Activated CD4-positive, alpha-beta memory T cell treated with anti-CD3 and anti-CD28 coated beads, Interleukin-2, amount 10 ng/mL, durations not matched to agents 7 days and 5 days (primary cell): ENCODE measurements at places on chromosomes 6 and 20. TPM values are rescaled to one million over a fixed set of nuclear protein-coding genes. Genes with fewer than 3 reads are reported as not detected.

GRCh38 chr6:108831104-108831503, 17.1 kb upstream of the ARMC2 start:
- no peak for DNase-seq

Gene HCK
- 0.10 TPM for total RNA-seq

DNA sequence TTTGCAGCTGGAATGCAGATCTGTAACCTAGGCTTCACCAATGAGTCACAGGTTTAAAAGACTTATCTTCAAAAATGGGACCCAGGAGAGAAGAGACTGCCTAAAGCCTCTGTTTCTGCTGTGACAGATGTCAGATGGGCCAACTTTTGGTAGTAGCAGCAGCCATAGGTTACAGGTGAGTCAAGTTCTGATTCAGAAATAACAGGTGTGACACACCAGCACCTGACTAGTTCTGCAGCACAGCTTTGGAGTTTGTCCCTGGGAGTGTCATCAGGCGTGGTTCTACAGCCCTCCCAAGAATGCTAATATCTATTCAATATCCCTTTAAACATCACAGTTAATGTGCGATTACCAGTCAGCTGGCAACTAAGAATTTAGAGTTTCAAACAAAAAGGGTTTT, 121.9 kb upstream of the BTN3A2 start:
- DNase-seq = no peak

GRCh38 chr6:133410638-133411435, 169.7 kb downstream of the EYA4 start:
- DNase-seq = no peak

- DNase-seq = no peak
Observed at GRCh38 chr20:59356662-59357165, 56.3 kb downstream of the EDN3 start.

DNA sequence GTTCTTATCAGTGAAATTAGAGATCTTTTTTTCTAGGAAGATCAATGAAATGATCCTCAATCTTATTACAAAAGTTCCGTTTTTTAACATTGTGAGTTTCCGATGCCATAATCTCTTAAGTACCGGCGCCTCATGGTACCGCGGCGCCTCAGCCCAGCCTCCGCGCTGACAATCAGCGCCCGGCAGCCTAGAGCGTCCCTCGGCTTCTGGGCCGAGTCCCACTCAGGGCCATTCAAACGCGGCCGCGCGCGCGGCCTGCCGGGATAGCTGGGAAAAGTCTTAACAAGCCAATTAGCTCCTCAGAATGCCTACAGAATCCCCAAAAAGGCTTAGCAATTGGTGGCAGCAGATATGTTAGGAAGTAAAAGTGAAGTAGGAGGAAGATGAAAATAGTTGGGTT, 204.8 kb downstream of the ADGB start:
- DNase-seq = no peak

Gene USP49
- 7.3 TPM for total RNA-seq

DNA sequence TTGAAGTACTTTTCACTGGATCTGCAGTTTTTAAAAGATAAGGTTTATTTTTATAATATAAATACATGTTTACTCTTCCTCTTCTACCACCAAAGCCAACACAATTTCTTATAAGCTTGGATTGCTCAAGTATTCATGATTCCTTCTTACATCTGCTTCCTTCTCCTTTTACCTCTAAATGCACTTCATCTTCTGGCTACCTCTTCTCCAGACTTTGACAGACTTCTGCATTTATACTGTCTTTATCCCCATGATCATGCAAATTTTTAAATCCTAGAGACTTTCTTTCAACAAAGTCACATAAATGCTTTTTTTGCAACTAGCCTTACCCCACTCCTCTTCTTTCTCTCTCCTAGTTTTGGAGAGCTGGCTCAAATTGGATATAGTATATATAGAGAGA, 142.9 kb downstream of the TFAP2B start:
- no peak for DNase-seq

DNA sequence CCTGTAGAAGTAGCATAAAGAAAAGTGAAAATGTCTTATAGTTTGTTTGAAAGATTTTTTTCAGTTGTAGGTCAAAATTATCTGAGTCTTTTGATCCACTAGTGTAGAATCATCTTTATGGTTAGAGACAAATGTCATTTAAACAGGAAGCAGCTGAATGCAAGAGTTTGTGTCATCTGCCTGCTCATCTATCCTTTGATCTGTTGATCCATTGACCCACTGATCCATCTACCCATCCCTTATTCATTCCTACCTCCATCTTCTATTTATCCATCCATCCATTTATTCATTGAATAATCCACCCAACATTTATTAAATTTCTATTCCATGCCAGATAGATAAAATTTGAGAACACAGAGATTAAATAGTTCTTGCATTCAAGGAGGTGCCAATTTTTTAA, 62.6 kb downstream of the MKKS start:
- DNase-seq = no peak

GRCh38 chr6:138429761-138430160, 25.7 kb downstream of the HEBP2 start:
- no peak for DNase-seq

DNA sequence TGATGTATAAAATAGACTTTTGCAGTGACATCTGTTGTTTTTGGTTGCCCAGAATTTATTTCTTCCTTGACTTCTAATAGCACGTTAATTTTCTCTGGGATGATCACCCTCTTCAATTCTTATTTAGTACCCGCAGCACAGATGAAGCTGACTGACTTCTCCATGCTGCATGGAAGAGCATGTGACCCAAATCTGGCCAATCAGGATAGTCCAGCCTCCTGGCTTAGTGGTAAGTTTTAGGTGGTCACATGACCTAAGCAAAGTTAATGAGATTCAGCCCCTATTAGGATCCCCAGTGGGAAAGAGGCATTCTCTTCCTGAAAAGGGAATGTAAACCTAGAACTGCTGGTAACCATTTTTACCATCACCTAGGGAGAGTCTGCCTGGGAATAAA, 13.8 kb upstream of the SIRT5 start:
- DNase-seq = no peak

DNA sequence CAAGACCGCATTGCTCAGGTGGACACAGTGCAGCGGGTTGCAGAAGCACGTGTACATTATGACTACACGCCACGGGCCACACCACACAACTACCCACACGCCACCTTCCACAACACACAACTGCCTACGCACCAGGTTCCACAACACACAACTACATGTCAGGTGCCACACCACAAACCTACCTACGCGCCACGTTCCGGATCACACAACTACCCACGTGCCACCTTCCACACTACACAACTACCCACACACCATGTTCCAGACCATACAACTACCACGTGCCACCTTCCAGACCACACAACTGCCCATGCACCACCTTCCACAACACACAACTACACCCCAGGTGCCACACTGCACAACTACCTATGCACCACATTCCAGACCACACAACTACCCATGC, 20.5 kb downstream of the THBS2 start:
- no peak for DNase-seq

Gene CD2AP
- 26.3 TPM for total RNA-seq

Gene SYNDIG1
- total RNA-seq = not detected
